NCI-H2107 (cell line): ENCODE measurements at places on chromosomes 2 and 18.

GRCh38 chr2:9262671-9263171 lies 56.1 kb downstream of the ASAP2 start:
- no peak for DNase-seq

- DNase-seq: no peak
Measured at GRCh38 chr2:74250189-74250631, 51.8 kb downstream of the MTHFD2 start.

DNA sequence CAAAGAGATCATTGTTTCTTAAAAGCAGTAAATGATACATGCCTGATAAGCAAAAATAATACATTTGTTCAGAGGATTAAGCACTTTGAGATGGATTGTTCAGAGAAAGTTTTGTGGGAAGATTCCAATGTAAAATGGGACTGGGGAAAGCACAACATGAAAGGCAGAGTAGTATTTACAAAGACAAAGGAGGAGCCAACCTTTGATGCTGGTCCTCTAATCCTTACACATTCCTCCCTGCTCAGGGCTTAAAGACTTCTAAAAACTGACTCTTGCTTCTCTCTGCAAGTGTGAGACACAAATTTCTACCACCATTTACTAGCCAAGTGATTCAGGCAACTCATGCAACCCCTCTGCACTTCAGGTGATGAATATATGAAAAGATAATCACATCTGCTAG lies 47.2 kb upstream of the REG3G start:
- DNase-seq: no peak

GRCh38 chr2:60675301-60675700 lies 80.8 kb upstream of the PAPOLG start:
- DNase-seq: no peak

DNA sequence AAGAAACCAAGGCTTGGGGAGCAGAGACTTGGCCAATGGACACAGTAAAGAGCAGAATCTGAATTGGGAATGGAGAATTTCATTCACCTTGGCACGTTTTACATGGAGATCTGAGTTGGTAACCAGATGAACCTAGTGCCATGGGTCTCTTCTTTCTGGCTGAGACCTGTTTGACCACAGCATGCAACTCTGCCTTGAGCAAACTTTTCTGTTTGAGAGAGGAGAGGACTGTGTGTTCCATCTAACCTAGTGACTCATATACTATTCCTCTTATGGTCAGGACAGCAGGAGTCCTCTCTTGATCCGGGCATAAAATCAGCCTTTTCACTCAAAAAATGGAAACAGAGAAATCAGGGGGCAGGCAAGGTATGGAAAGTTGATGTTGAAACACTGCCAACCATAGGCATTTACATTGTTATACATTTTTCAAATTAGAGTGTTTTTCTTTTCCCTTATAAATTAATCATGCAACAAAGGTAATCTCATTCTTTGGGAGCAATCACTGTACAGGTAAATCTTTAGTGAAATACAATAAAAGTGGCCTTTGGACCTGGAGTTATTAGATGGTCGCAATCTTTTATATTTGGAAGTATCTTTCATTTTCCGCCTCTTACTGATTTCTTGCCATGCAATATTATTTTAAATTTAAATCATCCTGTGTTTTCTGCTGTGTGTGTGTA lies 86.7 kb downstream of the NRP2 start:
- no peak for DNase-seq

GRCh38 chr18:49851624-49852023 lies 38.3 kb upstream of the ACAA2 start:
- no peak for DNase-seq
